Activated T-helper 17 cell treated with anti-CD3 and anti-CD28 coated beads, Interleukin-2, amount 50 U/mL, for 72 hours (primary cell): ENCODE measurements at places on chromosomes 13 and 19. TPM values are rescaled to one million over a fixed set of nuclear protein-coding genes. Genes with fewer than 3 reads are reported as not detected.
A peak's percentile ranks its signal among the peaks of the same experiment; 100 is the strongest.

GRCh38 chr19:29967623-29968022, 25.6 kb downstream of the URI1 start:
- ATAC-seq, result no peak

DNA sequence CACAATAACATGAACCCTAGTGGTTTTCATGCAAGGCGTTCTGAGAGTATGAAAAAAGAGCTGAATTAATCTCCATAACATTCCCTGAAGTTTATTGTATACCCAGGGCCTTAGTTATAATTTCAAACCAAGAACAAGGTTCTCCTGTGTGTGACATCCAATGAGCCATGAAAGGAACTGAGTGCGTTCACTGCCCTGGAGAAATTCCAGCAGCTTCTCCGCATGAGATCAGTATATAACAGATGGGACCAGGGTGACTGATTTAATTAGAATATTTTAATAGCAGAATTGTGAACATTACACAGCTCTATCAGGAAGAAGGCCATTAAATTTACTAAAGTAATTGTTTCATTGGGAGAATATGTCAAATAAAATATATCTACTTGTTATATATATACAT, 1190.5 kb upstream of the SLC10A2 start:
- no peak for ATAC-seq

DNA sequence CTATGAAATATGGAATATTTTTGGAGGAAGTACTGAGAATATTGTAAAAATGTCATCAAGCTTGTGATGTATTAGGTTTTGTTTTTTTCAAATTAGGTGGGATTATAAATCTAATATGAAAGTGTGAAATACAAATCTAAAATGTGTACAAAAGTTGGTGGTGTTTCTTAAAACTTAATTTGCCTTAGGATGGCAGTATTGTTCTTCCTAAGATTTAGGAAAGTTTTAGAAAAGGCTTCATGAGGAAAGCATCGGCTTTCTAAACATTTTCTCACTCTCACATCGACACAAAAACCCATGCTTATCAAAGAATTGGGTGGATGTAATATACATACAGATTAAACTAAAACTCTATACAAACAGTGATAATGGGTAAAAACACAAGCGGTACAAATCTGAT, 972.0 kb upstream of the PCDH20 start:
- no peak for ATAC-seq

DNA sequence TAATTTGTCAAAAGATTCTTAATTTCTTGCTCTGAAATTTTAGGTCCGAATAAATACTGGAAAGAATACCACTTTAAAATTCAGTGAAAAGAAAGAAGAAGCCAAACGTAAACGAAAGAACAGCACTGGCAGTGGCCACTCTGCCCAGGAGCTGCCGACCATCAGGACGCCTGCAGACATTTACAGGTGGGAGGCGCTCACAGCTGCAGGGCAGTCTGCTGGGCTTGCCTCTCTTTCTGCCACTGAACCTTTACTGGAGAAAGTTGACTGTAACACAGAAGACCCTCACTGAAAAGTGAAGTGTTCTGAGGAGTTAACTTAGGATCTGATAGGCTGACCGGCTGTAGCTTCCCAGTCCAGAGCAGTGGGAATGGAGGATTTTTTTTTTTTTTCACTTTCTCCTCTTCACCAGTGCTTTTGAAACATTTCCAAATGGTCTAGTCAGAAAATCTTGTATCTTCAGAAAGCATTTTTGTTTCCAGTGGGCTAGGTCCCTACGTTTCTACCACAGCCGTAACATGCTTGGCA, 69.1 kb downstream of the URI1 start:
- no peak for ATAC-seq

DNA sequence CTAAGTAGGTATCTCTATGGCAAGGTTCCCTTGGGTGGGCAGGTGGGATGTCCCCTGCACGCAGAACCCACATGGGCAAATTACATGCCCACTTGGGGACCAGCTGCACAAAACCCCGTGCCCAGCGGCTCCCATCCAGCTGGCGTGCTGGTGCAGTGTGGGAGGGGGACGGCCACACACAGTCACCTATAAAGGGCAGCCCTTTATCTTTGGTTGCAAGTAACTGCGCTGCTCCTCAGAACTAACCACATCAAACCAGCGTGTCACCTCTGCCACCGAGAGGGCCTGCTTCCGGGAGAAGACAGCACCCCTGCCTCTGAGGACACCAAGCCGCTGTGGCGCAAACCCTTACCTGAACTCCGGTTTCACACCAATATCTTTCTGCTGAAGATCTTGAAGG, 32.2 kb downstream of the ANKRD27 start:
- peak; percentile 94 for ATAC-seq

DNA sequence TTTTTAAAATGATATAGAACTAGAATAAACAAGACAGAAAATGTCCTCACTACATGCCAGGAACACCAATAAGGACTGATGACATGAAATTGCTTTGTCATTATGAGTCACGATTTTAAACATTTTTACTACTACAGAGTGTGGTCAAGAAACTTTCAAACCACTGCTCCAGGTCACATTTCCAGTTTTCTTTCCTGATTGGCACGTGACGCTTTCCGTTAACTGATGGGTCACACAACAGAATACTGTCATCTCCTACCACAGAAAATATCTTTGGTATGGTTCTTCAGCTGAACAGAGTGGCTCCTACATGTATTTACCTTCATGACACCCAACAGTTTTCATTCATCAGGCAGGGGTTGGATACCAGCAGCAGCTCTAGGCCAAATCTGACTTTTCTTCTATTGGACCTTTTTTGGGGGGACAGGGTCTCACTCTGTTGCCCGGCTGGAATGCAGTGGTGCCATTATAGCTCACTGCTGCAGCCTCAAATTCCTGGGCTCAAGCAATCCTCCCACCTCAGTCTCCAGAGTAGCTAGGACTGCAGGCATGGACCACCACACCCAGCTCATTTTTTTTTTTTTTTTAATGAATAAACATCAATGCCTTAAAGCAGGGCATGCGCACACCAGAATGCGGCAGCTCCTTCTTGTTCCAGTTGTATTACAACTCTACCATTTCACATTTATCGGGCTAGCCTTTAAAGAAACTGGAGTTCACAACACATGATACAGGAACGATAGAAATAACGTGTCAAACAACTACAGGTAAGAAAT, 147.4 kb downstream of the RNF17 start:
- ATAC-seq, result peak; percentile 88

- no peak for ATAC-seq
These were observed 329.6 kb downstream of the PCDH20 start for GRCh38 chr13:61086087-61086486.

- ATAC-seq, result no peak
These were observed 7.6 kb downstream of the PHLDB3 start for GRCh38 chr19:43496960-43497359.

GRCh38 chr13:39263033-39263432, 224.8 kb downstream of the NHLRC3 start:
- peak; percentile 74 for ATAC-seq

GRCh38 chr19:33956941-33957340, 160.3 kb downstream of the KCTD15 start:
- ATAC-seq, result no peak

DNA sequence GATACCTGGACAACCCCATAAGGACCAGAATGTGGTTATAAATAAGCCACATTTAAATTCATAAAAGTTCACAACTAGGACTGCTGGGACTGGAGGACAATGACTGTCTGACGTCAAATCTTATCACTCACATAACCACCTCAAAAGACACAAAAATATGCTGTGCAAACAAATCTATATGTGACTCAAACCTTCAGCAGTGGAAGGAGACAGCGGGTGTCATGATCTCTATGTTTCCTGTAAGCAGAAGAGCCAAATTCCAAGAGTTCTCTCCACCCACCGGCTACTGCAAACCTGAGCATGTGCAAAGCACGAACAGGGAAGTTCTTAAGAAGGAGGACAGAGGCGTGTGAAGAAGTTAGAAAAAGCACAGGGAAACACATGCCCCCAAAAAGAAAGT, 113.2 kb downstream of the MYCBP2 start:
- peak; percentile 91 for ATAC-seq

- ATAC-seq, result no peak
These were observed 615.8 kb downstream of the DIAPH3 start for GRCh38 chr13:59547950-59548349.

ADGRE3 gene
- total RNA-seq, result not detected

OR7A5 gene
- not detected for total RNA-seq

MAB21L1 gene
- not detected for total RNA-seq

CLPTM1 gene
- total RNA-seq, result 80.5 TPM
